ENCODE measurements at places on chromosomes 1 and 21. TPM values are rescaled to one million over a fixed set of nuclear protein-coding genes. Genes with fewer than 3 reads are reported as not detected.

GRCh38 chr1:202023001-202023433, 12.6 kb downstream of the ELF3 start:
- DNase-seq, result no peak

The AQP10 gene
- not detected for total RNA-seq

GRCh38 chr1:157437296-157437695, 115.0 kb downstream of the FCRL5 start:
- DNase-seq, result no peak

The CDK18 gene
- total RNA-seq, result 2.3 TPM

DNA sequence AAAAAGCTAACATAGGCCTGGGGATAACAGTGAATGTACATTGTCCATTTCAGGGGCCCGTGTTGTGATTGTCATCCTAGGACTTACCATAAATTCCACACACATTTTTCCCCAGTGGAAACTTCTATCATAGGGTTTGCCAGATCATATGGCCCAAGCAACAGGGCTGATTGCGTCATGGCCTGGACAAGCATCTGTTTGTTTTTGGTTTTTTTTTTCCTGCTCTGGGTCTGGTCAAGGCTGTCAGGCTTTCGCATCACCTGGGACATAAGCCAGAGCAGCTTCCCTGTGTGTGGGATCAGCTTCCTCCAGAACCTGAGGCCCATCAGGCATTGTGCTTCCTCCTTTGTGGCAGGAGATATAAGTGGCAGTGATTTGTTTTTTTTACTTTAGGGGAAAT, 598.5 kb upstream of the USP24 start:
- DNase-seq, result no peak

DNA sequence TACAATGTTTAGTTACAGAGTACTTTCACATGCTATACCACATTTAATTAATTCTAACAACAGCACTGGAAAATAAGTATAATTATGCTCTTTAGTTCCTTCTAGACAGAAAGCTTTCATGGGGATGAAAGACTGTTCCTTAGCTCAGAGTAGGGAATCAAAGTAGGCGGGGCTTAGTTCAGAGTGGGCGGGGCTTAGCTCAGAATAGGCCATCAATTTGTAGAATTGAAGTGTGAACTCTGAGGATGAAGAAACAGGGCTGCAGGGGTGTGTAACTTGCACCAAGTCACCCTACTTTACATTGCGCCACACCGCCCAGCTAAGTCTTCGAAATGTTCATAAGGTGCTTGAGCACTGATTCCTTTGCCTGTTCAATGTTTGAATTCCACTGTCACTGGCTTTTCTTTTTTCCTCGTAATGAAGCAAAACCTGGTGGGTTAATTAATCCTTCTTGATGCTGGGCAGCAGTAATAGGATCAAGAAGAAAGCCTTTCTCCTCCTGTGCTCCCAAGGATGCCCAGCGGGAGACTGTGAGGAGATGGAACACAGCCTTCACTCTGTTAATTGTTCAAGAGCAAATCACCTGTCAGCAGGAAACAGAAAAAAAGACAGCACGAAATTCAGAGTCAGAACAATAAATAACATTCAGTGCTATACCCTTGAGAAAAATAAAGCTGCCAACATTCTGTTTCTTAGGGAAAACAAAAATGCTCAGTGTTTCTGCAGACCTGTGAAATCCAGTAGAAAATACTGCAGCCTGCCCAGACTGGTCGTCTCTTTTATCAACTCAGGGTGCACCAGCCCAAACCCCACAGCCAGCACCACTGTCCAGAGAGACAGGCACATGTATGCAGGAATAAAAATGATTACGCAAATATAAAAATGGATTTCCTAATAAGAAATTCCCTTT, 66.5 kb upstream of the CAMK1G start:
- no peak for DNase-seq

GRCh38 chr1:88302843-88303486, 381.1 kb upstream of the PKN2 start:
- DNase-seq, result no peak

- DNase-seq, result no peak
Measured at GRCh38 chr1:30295674-30296073, 427.7 kb downstream of the MATN1 start.

- peak; percentile 42 for DNase-seq
Measured at GRCh38 chr1:67174716-67175284, 8.5 kb downstream of the IL23R start.

DNA sequence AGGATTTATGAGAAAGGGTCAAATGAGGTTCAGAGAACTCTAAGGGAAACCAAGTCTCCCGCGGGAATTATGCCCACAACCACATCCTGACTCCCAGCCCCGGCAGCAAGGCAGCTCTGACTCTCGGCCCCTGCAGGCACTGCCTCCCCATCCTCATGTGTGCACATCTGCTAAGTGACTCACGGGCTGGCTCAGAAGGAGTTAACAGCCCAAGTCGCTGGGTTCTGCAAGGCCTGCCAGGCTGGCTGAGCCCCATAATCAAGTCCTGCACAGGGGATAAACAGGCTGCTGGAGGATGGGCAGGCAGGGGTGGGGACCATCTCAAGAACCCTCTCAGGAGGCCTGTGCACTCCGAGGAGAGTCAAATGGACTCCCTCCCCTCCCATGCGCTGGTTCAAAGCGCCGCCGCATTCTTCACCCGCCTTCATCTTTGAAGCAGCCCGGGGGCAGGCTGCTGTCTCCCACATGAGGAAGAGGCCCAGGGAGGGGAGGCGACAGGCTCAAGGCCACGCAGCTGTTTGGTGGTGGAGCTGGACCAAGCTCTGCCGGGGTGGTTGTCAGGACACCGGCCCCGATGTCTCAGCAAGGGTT, 344.3 kb downstream of the MATN1 start:
- DNase-seq, result no peak

The RWDD3 gene
- 15.8 TPM for total RNA-seq

- no peak for DNase-seq
Measured at GRCh38 chr1:159561497-159561896, 25.7 kb upstream of the OR10J5 start.

The PROK1 gene
- 0.17 TPM for total RNA-seq

- no peak for DNase-seq
Measured at GRCh38 chr1:59986516-59987310, 60.1 kb upstream of the CYP2J2 start.

The CENPL gene
- total RNA-seq, result 38.3 TPM

DNA sequence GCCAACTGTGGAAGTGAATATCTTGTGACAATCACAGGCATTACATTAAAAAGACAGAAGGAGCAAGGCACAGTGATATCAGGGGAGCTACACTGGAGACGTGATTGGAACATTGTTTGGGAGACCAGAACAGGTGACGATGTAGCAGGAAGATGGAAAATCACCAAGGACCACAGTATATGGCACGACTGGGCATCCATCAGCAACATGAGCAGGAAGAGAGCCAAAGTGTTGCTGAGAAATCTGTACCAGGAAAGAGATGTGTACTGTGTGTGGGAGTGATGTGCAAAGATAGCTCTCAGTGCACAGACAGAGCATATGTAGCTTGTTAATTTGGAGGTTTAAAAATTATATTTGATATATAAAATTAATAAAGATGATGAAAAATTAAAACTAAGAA, 790.6 kb upstream of the ADGRL2 start:
- no peak for DNase-seq

The ADGRL2 gene
- not detected for total RNA-seq

The AMY2B gene
- 14.2 TPM for total RNA-seq

DNA sequence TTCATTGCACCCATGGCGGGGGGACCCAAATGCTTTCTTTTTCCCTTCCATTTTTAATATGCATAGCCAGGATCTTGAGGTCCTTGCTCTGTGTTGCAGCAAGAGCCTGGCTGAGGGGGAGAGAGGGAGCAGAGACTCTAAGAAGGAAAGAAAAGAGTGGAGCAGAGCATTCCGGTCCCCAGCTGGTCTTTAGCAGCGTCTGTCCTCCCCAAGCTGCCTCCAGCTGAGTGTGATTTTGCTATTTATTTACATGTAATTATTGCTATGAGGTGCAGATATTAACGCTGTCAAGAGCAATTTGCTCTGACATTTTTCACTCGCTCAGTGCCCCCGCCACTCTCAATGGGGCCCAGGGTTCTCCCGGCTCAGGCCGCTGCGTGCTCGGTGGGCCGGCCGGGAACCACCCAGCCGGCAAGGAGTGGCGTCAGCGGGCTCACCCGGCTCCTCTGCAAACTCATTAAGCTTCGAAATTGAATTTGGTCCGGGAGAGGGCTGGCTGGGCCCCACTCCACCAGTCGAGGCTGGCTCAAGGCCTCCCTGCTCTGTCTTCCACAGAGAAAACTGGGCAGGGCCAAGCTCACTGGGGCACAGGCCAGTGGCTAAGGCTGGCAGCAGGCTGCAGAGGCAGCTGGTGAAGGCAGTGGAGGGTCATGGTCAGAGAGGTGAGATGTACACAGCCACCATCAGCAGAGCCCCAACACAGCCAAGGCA, 93.2 kb downstream of the PAX7 start:
- DNase-seq, result no peak

GRCh38 chr1:84712276-84712874, 22.1 kb upstream of the SSX2IP start:
- DNase-seq, result no peak

DNA sequence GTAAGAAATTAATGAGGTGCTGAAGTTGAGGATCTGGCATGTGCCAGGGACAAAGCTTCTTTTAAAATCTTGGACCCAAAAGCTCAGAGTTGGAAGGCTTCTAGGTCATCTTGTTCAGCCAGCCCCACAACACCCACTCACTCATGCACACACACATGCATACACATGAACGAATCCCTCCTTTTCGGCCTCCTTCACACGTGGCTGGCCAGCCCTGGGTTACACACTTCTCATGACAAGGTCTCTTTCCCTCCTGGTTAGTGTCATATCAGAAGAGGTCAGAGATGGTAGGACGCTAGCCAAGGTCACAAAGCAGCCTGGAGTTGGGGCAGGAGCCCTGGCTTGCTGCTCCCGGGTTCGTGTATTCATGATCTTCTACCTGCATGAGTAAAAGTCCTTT, 6.9 kb downstream of the DMBX1 start:
- no peak for DNase-seq

DNA sequence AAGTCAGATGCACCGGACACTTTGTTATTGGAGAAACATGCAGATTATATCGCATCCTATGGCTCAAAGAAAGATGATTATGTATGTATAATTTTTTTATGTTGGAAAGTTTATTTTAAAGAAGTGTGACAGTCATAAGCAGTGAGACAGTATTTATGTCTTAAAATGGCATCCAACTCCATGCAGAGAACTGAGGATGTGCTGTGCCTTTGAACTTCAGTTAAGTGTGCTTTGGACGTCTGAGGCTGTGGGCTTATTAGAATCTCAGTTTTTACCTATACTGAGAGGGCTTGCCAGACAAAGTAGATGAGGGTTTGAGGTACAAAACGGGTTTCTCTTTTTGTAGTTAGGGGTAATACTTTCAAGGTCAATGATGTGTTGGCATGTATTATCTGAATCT, 1.5 kb downstream of the RABGGTB start:
- no peak for DNase-seq

The MAN1C1 gene
- total RNA-seq, result 13.3 TPM

DNA sequence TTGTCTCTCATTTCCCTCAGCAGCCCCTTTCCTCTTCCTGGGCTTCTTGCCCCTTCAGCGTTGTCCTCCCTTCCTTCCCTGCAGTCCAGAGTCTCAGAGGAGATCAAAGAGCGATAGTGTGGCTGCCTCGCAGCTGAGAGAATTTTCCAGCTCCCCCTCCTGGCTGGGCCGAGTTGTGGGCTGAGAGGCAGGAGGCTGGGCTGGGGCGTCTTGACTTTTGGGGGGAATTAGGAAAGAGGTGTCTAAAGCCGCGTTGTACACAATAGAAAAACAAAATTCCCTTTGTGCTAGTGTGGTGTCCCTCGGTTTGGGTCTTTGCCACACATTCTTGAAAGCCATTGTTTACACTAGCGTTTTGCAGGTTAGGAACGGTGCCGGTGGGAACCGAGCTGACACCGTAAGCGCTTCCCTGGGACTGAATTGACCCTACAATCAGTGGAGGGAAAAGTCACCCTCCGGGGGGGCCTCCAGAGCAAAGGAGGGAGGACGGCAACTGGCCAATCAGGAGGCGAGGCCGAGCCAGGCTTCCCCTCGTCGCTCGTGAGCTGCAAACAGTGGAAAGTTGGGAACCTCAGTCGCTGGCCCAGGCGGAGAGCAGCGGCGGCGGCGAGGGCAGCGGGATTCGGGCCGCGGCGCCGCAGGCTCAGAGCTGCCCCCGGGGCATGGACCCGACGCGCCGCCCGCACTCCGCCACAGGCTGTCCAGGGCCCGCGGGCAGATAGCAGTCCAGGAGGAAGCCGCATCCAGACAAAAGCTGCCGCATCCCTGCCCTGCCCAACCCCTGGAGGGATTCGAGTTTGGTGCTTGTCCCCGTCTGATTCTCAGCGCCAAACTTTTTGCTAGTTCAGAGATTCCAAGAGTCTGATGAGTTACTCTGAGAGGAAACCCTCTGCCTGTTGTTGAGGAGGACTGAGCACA, at the start of gene HMCN1:
Gene HMCN1 (plus strand): TSS at position 574 of the 918 bp plus-strand sequence. CDS start 389 bp downstream, outside the sequence.
- peak; percentile 12 for DNase-seq

GRCh38 chr1:156111355-156111962, 3.1 kb upstream of the LMNA start:
- DNase-seq, result no peak

DNA sequence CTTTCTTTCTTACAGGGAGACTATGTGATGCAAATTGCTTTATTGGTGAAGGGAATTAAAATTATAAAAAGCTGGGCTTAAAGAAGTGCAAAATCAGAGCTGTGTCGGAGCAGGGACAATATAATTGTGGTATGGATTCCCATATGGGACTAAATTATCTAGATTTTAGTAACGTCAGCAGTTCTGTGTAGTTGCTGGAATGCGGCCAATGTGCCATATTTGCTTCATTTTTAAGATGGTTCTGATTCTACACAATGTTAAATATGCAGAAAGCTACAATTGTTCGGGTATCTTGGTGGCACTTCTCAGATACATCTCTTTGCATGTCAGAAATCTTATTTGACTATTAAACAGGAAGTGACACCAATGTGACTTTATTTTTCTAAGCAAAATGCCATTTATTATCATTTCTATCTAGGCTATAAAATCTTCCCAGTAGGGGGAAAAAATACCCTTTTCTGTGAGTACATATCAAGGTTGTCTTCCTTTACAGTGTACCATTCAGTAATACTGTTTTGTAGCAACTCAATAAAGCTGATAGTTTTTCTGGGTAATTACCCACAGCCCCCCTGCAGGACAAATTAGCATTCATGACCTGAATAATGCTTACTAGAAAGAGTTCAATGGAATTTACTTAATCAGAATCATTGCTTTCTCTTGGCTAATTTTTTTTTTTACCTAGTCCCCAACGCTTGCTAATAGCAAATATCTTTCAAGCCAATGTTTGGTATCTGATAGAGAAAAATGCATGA, 288.3 kb upstream of the ADGRL2 start:
- no peak for DNase-seq
